ENCODE measurements at places on chromosomes 3 and 15.

- DNase-seq: no peak
Measured at GRCh38 chr15:85777250-85778106, 17.2 kb downstream of the KLHL25 start.

DNA sequence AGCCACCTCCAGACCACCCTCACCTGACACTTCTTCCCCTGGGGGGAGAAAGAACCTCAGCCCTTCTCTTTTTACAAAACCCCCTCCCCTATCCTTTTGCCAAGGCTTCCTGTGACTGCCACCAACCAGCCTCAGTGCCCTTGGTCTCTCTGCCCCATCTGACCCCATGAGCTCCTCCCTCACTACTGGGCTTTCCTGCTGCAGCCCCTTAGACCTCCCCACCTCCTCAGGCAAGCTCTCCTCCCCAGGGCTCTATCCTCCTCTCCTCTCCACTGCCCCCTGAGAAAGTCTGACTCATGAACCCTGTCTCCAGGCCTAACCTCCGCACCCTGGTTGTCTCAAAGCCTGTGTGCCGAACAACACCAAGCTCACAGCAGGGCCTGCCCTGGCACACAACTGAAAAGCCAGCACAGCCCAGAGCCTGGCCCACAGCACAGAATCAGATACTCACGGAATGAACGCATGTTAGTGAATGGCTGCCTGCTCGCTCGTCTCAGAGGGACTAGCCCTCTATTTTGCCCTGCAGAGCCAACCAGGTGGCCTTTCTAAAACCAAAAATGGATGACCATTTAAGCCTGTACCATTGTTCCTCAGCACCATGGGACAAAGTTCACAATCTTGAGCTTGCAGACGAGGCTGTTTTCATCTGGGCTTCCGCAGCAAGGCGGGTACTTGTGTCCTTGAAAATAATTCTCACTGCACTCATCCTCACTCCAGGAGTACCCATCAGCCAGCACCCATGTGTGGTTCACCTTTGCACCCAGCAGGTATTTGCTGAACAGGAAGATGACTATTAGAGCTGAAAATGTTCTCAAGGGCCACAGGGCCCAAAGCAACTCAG lies 1.7 kb downstream of the CHDH start:
- peak; percentile 34 for DNase-seq

- no peak for DNase-seq
Measured at GRCh38 chr3:157515398-157515797, 12.2 kb upstream of the VEPH1 start.

GRCh38 chr3:32706348-32707025 lies 21.5 kb downstream of the CNOT10 start:
- no peak for DNase-seq

DNA sequence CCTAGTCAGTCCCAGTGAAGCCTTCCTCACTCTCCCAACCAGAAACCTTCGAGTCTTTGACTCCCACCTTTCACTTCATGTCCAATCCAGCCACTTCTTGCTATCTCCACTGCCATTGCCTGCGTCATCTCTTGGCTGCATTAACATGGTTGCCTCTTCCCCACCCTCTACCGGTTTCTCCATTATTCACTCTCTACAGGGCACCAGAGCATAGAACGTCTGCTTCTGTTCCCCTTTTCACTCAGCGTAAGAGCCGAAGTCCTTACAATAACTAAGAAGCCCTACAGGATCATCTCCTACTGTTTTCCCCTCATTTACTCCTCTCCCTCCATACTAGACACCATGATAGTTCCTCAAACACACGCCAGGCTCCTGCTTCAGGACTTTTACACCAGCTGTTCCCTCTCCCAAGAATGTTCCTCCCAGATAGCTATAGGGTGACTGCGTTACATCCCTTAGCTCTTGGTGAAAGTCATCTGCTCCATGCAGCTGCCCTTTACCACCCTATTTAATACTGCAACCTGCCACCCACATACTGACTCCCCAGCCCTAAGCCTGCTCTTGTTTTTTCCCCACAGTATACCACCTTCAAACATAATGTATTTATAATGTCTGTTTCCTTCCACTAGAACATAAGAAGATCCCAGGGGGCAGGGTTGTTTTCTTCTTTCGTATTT lies 30.9 kb downstream of the RCN2 start:
- no peak for DNase-seq

DNA sequence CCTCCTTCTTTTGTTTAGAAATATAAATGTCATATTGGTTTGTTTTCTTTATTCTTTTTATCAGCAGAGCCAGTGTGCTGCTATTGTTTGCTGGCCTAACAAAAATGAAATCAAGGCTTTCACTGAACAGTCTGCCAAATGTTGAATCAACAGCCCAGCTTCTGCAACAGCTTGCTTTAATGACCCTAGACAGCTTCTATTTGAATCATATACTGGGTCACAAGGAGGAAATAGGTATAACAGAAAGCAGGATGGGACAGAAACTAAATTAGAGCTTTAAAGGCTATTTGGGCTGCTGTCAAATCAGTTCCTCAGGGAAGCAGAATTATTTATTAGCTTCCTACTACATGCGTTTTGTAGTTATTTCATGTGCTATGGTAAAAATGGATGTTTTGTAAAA lies 12.1 kb upstream of the DNAJC13 start:
- DNase-seq: no peak

DNA sequence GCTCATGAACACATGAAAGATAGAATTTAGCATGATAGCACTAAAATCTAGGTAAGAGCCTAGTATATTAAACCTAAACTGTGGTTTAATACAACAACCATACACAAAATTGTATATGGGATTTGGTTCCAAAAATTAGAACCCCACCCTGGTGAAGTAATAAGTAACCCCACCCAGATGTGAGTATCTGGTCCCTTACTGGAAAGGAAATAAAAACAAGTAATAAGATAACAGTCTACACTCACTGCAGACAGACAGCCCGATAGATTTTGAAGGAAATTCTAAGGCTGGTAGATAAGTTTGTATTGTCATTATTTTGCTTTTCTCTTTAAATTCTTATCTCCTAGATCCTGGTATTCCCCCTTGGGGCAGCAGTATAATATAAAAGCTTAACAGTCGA lies 184.9 kb downstream of the ZBTB20 start:
- no peak for DNase-seq
